Skeletal muscle cell (primary cell): ENCODE measurements at places on chromosomes 7 and 10.

DNA sequence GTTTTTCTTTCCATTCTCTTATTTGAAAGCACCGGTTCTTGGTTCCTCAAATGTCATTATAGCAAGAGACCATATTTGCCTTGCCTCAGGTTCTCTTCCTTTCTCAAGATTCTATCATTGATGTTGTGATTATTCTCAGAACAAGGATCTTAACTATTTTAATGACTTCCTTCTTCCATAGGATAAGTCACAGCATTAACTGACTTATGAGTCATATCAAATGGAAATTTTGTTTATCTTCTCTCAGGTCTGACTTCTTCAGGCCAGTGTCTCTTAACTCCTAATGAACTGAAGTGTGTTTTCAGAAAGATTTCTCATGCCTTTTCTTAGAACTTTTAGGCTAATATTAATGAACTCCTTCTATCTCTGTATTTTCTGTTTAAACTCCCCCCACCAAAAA is 794.6 kb upstream of the LRRN3 start:
- no peak for DNase-seq

DNA sequence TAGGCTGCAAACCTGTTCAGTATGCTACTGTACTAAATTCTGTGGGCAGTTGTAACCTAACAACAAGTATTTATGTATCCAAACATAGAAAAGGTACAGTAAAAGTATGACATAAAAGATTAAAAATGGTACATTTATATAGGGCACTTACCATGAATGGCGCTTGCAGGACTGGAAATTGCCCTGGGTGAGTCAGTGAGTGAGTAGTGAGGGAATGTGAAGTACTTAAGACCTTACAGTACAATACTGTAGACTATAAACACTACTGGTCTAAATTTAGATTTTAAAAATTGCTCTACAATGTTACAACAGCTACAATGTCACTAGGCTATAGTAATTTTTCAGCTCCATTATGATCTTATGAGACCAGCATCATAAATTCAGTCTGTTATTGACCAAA is 146.0 kb upstream of the GNAI1 start:
- DNase-seq: peak; percentile 35

DNA sequence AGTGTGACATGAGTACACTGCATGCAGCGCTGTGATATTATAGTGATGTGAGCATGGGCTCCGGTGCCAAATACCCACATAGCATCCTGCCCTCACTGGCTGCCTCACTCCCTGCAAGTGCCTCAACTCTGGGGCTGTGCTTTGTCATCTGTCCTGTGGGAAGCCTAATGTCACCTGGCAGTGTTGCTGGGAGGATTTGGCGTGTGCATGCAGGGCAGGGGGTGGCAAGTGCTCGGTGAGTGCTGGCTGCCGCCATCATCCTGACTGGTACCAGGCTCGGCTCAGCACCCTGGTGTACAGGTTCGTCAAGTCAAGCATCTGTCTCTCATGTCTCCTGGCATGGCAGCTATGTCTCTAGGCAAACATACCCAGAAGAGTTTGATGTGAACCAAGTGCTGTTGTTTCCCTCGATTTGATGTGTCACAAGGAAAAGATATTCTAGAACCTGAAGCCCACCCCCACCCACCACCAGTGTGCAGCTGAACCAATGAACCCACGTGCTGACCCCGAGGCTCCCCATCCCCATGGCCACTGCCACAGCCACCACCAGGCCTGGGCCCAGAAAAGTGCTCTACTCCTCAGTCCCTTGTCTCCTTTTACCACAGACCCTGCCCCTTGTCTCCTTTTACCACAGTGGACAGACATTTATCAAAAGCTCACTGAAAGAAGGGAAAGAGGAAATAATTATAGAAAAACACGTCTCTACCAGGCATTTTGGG is 135.8 kb downstream of the MAPK8 start:
- DNase-seq: no peak

DNA sequence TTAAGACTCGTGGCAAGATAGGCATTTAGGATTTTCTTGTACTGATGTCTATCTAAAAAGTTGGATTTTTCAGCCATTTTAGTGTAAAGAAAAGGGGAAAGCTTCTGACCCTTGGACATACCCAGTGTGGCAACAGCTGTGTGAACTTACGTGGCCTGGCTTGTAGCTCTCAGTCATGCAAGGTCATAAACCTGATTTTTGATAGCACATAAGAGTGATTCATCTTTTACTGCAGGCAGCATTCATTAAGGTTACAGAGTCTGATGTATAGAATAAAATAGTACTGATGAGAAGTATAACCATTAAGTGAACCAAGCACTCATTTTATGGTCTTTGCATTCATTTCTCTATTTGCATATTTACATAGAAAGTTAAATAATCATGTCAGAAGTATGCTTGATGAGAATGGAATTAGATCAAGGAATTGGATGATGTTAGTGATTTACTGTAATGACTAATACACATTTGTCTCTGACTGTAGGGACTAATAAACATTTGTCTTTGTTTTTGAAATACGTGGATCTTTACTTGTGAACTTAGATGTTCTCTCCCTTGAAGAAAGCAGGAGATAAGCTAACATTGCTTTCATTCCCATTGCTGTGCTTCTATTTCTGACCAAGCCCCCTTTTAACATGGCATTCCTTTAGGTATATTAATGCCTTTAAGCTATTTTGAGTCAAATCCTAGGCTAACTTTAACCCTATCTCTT is 88.2 kb downstream of the GSDME start:
- DNase-seq: peak; percentile 16

GRCh38 chr10:22133749-22134624 is 83.8 kb downstream of the EBLN1 start:
- no peak for DNase-seq
